Stimulated activated CD4-positive, alpha-beta T cell treated with anti-CD3 and anti-CD28 coated beads, Interleukin-1b, Interleukin-23, amount 100 ng/mL, for 1 hour (primary cell): ENCODE measurements at places on chromosomes 4 and X.

- DNase-seq = no peak
These were observed 6.2 kb upstream of the NOX1 start for GRCh38 chrX:100880368-100880767.

DNA sequence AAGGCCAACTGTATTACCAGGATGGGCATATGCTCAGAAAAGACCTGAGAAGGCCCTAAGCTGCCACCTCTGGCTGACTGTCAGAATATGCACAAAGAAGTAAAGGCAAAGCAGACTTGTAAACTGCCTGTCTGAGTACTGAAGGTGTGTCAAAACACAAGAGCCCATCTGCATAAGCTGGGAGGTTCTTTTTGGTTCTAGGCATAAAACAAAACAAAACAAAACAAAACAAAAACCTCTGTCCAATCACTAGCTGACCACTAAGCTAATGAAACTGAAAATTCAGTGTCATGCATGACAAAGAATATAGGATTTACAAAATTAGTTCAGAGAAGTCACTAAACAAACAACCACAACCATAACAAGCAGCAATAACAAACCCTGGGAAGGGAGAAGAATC is 20.6 kb downstream of the SH3D19 start:
- no peak for DNase-seq

- DNase-seq = no peak
These were observed 158.6 kb downstream of the PAPSS1 start for GRCh38 chr4:107561481-107561880.

DNA sequence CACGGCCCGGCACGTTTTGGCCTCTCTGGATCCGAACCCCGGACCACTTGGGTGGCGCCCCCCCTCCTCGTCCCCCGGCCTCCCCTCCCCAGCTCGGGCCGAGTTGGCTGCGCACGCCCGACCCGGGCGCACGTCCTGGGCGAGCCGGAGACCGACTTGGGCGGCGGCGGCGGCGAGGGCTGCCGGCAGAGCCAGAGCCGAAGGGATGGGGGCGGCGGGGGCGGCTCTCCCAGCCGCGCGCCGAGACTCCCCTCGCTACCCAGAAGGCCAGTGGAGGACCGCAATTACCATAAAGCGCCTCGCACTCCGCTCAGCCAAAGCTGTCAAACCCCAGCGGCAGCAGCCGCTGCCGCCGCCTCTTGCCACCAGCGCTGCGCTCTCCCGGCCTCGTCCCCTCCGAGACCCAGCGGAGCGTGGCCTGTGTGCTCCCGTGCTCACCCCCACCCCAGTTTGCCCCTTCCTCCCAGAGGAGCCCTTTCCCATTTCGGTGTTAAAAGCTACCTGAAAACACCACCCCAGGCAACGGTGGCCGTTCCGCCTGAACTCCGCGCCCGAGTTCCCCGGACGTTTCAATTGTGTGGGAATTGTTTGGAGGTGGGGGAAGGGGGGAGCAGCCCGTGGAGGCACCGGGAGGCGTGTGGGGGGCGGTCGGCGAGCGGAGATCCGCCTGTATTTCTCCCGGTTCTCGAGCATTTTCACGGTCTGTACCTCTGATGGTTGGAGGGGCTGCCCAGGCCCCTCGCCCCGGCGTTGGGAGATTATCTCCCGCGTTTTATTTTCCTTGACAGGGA is 701 bp upstream of the BCOR start:
- DNase-seq = no peak

GRCh38 chr4:53608242-53608641 is 17.0 kb upstream of the LNX1 start:
- DNase-seq = no peak

GRCh38 chrX:2299871-2300270 is 200.9 kb downstream of the DHRSX start:
- DNase-seq = no peak

- no peak for DNase-seq
These were observed 43.7 kb downstream of the OTOP1 start for GRCh38 chr4:4182835-4183568.
